ENCODE measurements at places on chromosomes 11 and 22.
A peak's percentile ranks its signal among the peaks of the same experiment; 100 is the strongest.

GRCh38 chr11:24514219-24514594 lies 17.4 kb downstream of the LUZP2 start:
- peak; percentile 42 for DNase-seq

GRCh38 chr11:28763151-28763550 lies 655.0 kb downstream of the METTL15 start:
- no peak for DNase-seq

- DNase-seq: no peak
These were observed 60.1 kb downstream of the PDE3B start for GRCh38 chr11:14703731-14704130.

- no peak for DNase-seq
These were observed 43.1 kb upstream of the GCAT start for GRCh38 chr22:37764622-37765021.

DNA sequence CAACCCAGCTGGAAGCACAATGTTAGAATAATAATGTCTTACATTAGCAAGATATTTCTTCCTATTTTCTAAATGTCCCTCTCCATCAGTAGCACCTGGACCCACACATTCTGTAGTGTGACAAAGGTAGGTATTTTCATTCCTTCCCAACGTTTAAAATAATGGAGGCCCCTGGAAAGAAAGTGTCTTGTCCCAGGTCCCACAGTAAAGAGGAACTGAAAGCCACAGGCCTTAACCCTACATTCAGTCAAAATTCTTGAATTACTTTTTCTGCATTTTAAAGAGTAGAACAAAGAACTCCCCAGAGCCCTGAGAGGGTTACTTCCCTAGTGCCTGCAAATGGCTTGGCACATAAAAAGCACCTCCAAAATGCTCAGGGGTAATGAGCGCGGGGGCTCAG lies 26.3 kb downstream of the OPCML start:
- DNase-seq: no peak

DNA sequence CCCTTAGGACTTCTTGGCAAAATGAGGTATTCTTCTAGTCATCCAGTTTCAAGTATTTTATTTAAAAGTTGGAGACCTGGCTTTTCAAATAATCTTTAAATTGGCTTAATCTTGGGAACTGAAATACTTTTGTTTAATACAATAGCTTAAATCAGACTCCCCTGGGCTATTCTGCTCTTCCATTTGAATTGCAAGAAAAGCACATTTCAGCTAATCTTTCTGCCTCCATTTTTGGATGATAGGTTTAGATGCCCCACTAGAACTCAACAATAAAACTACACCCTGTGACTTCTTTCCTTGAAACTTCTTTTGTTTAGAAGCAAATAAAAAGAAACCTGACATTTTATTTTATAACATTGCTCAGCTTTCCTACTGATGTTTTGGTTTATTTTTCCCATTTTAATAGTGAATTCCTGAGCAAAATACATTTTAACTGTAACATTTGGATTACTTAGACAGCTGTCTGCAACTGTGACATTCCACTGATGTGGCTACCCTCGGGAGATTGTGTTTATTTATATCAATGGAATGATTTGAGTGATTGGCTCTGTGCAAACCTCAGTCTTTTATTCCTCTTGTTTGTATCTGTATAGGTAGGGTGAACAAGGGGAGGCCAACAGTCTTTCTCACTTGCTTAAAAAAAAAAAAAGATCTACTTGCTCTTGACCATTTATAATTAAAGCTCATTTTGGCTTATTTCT lies 1045.8 kb upstream of the CNTN5 start:
- no peak for DNase-seq

- no peak for DNase-seq
These were observed 1275.2 kb downstream of the TBC1D22A start for GRCh38 chr22:48037618-48038017.

- no peak for DNase-seq
These were observed 20.9 kb upstream of the ATXN10 start for GRCh38 chr22:45650721-45651120.

DNA sequence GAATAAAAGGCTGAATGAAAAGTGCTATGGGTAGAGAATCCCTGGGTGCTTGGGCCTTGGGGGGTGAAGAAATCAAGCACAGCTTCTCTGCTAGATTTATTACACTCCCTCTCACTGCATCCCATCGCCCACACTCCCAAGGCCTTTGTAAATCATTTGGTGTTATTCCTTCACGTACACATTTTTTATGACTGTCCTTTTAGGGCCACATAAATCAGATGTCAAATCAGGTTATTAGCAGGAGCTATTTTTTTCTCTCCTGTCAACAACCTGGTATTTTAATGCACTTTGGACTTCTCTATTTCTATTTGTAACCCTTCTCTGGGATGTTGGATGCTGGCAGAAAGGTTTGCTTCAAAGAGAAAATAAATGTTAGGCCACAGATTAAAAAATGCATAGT lies 408.8 kb downstream of the INSC start:
- DNase-seq: no peak

- DNase-seq: no peak
These were observed 35.4 kb downstream of the CHRDL2 start for GRCh38 chr11:74695705-74696280.

DNA sequence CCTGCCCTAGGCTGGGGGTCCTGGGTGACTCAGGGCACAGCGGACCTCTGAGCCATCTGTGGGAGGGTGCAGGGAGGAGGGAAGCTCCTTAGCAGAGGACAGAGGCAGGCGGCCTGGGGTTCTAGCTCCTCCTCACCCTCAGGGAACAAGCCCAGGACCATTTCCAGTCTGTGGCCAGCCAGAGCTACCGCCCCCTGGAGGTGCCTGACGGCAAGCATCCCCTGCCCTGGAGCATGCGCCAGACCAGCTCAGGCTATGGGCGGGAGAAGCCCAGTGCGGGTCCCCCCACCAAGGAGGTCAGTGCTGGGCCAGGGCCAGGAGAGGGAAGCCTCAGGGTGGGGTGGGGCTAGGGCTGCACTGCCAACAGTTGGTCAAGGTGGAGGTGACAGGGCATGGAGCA lies 26.0 kb upstream of the LRRC10B start:
- DNase-seq: no peak

DNA sequence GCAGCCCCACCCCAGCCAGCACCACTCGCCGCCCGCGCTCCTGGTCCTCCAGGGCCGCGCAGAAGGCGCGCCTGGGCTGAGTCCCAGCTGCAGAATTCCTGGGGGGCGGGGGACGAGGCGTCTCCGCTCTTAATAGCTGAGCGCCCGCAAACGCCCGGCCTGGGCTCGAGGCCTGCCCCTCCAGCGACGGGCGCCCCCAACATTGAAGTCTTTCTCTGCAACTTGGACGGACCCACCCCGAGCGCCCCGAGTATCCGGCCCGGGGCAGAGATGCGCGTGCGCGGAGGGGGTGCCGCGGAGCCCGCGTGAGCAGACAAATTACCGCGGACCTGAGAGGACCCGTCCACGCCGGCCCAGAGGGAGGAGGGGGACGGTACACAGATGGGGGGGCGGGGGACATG lies 6.7 kb upstream of the SYT7 start:
- DNase-seq: no peak

- DNase-seq: no peak
These were observed 32.7 kb downstream of the NARS2 start for GRCh38 chr11:78542007-78542406.

- no peak for DNase-seq
These were observed 665.4 kb downstream of the NTM start for GRCh38 chr11:132035766-132036165.
